Activated T-cell treated with anti-CD3 and anti-CD28 coated beads, Interleukin-2, amount 50 U/mL, for 1 hour (primary cell): ENCODE measurements at places on chromosomes 1 and 21.

DNA sequence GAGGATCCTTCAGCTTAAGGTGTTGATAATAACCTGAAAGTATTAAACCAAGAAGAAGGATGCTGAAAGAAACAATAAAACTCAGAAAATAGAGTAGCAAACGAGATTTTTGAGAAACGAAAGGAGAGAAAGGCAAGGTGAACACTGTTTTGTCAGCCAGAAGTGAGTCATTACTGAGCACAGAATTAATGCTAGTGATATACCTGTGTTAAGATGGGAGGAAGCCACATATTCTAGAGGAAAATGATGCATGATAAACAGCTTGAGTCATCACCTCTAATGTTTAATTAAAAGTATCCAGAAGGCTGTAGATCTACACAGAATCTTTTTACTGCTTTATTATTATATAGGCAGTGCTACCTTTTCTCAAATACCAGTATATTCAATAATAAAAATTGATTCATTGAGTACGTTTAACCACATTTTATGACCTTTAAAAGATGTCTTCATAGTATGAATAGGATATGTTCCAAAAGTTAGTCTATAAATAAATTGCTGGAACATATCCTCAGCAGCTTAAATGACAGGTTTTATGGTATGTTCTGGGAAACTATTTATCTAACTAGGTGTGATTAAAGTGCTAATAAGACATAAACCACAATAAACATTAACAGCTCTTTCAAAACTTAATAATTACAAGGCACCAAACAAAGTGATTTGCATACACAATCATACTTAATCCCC is 10.3 kb downstream of the SH3GLB1 start:
- DNase-seq: no peak

DNA sequence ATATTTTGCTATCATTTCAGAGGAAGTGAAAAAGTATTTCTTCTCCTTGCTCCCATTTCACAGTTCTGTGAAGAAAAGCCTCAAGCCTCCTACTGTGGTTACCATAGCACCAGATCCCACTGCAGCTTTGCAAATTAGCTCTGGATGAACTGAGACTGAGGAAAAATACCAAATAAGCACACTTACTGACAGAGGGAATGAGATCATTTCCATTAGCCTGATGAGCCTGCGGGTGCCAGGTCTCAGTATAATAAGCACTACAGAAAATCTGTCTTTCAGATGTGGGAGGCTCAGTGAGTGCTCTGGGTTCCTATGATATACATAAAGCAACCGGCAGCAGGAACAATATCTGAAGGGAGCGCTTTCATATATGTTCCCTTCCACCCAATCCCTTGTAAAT is 21.4 kb downstream of the XKR8 start:
- DNase-seq: no peak

- no peak for DNase-seq
Observed at GRCh38 chr1:169115891-169116585, 9.5 kb downstream of the ATP1B1 start.

DNA sequence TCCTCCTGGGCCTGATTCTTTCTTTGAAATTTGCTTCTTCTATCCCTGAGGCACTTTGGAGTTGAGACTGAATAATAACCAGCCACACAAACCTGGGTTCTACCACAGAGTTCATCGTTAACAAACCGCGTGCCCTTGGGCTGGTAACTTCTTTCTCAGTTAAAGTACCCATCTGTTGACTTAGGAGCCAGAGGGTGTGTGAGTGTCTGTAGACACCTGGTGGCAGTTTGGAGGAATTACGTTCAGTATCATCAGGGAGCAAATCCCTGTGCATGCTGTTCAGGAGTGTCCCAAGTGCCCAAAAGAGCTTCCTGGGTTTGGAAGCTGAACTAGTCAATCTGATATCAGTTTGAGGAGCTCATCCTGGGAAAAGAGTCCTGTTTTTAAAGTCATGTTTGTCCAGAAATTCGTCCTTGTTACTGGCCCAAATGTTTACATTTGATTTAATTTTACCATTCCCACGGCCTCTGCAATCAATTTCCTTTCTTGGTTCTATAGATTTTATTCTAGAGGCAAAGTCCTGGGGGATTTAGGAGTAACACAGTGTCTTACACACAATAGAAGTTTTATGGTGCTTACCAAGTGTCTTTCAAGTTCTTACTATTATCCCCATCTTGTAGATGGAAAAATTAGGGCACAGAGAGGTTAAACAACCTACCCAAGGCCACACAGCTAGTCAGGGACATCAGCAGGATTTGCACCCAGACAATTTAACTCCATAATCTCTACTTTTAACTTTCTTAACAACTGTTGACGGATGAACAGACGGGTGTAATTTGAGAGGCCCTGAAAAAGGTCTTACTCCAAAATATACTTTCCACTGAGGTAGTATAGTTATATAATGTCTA is 26.7 kb upstream of the RPTN start:
- peak; percentile 22 for DNase-seq

GRCh38 chr1:77562596-77563150 is 119.8 kb downstream of the ZZZ3 start:
- DNase-seq: no peak

GRCh38 chr1:173063171-173063570 is 12.4 kb upstream of the TNFSF18 start:
- DNase-seq: no peak
